ENCODE measurements at places on chromosomes 12 and 14.

DNA sequence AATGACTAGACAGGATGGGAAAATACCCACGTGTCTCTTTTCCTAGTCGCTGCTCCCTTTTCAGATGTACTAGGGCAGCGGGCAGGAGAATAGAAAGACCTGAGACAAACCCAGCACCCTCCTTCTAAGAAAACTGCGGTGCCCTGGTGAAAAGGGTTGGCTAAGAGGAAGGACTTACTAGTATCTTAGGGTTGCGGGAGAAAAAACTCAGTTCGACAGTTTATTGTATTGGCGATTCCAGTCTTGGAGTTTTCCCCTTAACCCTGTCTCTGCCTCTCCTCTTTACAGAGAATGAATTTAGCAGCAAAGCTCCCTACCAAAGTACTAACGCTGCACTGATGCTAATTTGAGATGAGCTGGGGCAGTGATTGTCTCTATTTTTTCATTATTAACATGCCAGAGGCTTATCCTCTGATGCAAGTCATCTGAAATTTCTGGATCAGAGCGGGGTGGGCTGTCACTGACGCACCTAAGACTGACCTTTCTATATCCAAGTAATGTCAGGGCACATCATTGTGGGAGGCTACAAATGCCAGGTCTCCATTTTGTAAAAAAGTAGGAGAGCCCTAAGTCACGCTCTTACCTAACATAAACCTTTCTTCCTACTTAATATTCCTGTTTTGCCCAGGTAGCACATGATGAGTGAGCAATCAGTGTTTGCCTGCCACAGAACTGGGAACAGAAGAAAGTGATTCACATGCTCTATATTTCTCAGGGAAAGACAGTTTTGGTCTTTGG, 916 bp upstream of the PAWR start:
- no peak for DNase-seq

DNA sequence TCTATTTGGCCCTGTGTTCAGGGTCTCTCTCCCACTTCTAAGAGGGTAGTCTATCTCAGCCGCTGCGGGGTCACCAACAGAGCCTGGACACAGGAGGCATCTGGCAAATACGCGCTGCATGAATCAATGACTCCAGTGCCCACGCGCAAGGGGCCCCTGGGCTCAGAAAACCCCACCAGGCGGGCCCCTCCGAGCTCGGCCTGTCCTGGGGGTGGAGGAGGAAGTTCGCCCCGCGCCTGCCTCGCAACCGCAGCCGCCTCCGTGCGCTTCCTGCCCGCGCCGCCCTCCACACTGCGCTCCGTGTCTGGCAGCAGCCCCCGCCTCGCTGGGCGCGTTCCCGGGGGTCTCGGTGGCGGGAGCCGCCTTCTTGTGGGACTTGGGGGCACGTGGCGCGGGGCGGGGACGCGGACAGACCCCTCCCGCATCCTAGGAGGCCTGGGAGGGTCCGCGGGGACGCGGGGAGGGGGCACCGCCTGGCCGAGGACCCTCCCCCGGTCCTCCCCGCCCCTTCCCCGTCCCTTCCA, 811 bp upstream of the FBRSL1 start:
- DNase-seq = peak; percentile 37

DNA sequence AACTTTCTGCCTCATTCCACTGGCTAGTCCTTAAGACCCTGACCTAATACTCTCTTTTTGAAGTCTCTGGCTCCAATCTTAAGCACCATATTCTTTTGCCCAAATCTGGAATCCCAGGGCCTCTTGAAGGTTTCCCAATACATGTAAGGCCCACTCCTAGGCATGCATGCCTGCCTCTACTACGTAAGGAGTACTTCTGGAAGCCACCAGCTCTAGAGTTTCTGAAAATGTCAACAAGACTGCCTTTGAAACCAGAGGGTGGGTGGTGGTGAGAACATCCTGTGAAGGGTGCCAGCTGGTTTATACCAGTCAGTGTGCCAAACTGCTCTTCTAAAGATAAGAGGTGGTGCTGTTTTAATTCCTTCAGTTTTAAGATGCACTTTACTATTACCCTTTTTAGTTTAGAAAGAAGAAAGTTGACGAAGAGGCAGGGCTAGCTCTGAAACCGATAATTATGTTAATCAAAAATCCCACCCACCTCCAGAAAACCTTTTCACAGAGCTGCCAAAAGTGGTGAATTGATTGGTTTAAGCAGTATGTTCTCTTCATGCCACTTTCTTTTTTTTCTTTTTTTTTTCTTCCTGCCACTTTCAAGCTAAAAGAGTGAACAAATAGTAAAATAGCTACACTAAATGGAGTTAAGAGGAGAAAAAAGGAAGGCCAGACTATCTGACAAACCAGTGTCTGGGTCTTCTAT, 8.7 kb upstream of the WDR89 start:
- DNase-seq = peak; percentile 13

DNA sequence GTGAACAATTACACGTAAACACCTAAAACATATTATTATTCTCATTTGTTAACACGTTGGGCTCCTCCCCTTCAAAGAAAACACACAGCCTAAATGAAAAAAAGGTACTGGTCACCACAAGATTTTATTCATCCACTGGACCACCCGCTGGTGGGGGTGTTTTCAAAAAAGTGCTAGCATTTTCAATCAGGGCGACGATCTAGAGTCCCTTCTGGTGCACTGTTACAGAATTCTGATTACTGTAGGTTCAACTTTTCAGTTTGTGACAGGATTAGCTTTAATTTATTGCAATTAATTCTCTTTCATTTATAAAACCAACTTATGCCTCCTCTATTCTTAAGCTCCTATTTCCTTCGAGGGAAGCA, 443 bp downstream of the MAGOHB start:
- DNase-seq = no peak

GRCh38 chr12:12017135-12017581, 53.6 kb upstream of the BCL2L14 start:
- DNase-seq = no peak

GRCh38 chr14:29085546-29085945, 319.0 kb downstream of the FOXG1 start:
- DNase-seq = no peak

GRCh38 chr14:77036484-77037214, 8.1 kb upstream of the IRF2BPL start:
- DNase-seq = no peak

DNA sequence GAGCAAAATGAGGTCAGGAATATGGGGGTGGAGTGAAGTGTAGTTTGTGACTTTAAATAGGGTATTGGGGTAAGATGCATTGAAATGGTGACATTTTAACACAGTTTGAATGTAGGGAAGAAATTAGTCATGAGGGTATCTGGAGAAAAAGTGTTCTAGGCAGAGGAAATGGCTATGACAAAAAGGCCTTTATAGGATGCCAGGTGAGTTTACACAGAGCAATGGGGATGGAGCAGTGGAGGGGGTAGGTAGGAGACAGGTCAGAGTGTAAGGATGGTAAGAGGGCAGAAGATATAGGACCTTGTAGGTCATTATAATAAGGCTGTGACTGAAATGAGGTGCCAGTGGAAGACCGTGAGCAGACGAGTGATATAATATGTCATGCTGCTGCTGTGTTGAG, 30.4 kb downstream of the HEATR5A start:
- no peak for DNase-seq

GRCh38 chr12:4213471-4213870, 60.1 kb upstream of the CCND2 start:
- no peak for DNase-seq

GRCh38 chr14:76778546-76779215, 17.4 kb downstream of the VASH1 start:
- no peak for DNase-seq

DNA sequence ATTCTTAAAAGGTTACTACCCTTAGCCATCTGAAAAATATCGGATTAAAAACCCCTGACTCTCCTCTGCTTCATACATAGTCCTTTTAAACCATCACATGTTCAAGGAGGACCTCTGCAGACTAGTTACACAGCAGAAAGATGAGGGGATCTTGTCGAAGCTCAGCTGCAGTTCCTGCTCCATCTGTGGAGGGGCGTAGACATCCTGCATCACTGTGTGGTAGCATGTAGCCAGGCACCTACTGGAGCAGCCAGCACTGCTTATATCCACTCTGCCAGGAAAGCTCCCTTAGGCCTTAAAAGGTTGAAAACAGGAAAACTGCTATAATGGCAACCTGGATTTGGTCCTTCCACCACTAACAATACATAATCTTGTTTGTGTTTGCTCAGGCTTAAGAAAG, 57.6 kb upstream of the STRN3 start:
- no peak for DNase-seq

DNA sequence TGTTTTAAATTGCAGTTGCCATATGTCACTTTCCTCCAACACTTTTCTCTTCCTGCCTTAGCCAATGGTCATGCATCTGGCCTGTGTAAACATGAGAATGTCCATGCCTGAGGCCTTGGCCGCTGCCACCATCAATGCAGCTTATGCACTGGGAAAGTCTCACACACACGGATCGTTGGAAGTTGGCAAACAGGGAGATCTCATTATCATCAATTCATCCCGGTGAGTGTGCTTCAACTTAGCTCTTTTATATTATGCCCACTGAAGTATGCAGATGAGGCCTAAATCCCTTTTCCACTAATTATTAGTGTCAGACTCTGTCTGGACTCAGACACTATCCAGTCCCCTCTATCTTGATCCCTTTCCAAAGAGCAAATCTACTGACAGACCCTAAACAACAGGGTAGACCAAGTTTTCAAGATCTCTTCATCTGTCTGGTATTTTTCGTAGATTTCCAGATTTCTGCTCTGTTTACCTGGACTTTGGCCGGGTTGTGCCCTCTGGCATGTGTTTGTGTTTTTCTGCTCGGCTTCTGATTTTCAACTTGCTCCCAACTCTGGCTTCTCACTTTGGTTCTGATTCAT, 23.2 kb downstream of the AMDHD1 start:
- no peak for DNase-seq

DNA sequence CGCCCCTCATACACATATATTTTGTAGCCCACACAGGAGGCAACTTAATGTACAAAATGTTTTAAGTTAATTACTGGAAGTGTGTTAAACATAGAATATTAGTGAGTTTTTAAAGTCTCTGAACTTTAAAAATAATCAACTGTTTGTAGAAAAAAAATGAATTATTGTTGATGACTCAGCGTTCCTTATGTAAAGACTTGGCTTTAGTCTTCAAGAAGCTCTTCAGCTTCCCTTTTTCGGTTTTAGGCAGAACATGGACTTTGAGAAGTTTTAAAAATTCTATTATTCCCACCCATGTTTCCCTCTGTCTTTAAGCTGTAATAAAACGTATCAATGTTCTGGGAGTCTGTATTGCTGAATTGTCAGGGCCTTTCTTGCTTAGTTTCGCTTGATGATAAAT, 269.5 kb downstream of the FBXL14 start:
- DNase-seq = no peak

- DNase-seq = no peak
These were observed 178.6 kb upstream of the PDE3A start for GRCh38 chr12:20189767-20190166.

Data from activated T-cell treated with anti-CD3 and anti-CD28 coated beads for 48 hours (primary cell).